Cortex of kidney (tissue), 1 donor: ENCODE measurements at places on chromosomes 5 and 9.

DNA sequence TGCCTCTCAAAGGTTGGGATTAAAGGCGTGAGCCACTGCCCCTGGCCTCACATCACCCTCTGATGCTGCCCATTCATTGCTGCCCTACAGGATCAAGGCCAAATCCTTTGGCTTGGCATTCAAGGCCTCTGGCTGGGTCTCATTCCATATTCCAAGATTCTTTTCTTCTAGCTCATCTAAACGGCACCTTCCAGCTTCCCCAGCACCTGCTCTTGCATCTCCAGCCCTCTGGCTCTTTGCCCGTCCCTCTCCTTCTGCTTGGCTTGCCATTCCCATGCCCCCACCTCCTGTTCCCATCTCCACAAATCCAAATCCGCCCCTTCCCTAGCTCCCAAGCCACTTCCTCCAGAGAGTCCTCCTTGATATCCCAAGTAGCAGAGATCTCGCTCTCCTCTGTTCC lies 33.1 kb downstream of the CORO2A start:
- DNase-seq, result no peak

- DNase-seq, result no peak
Measured at GRCh38 chr5:134735243-134735642, 3.1 kb upstream of the CAMLG start.

- no peak for DNase-seq
Measured at GRCh38 chr9:136927343-136928271, 16.9 kb downstream of the FBXW5 start.

- no peak for DNase-seq
Measured at GRCh38 chr9:107931071-107931715, 441.6 kb upstream of the KLF4 start.

GRCh38 chr5:73706963-73707362 lies 81.0 kb downstream of the ARHGEF28 start:
- DNase-seq, result no peak

GRCh38 chr9:80995759-80996158 lies 693.6 kb downstream of the TLE1 start:
- no peak for DNase-seq

- no peak for DNase-seq
Measured at GRCh38 chr9:105401651-105402050, 46.2 kb upstream of the FSD1L start.

- DNase-seq, result no peak
Measured at GRCh38 chr9:70113403-70114022, 69.9 kb downstream of the MAMDC2 start.

DNA sequence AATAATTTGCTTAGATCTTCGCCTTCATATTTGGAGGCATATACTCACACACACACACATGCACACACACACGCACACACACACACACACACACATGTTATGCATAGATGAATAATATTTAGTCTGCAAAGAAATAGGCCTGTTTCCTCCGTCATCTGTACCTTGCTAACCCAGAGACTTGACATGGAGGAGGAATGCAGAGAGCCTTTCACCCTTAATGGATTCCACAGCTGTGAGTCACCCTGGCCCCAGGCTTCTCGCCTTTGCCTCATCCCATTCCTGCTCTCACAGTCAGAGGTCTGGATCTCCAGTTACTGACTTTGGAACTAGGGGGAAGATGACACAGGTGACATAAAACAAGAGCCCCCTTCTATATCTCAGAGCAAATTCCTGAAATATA lies 29.7 kb downstream of the ZNF462 start:
- no peak for DNase-seq
